Activated CD4-positive, alpha-beta memory T cell treated with anti-CD3 and anti-CD28 coated beads for 36 hours (primary cell): ENCODE measurements at places on chromosomes 6 and 20. TPM values are rescaled to one million over a fixed set of nuclear protein-coding genes. Genes with fewer than 3 reads are reported as not detected.

Gene SH3BGRL2
- total RNA-seq, result 0.05 TPM

Gene FAM83B
- total RNA-seq, result not detected

Gene SUN5
- not detected for total RNA-seq

GRCh38 chr20:22305381-22305780, 279.0 kb downstream of the FOXA2 start:
- no peaks in the 10 kb centered on the region for H3K27me3 ChIP-seq
- no peak for DNase-seq
- no peaks in the 10 kb centered on the region for H3K4me1 ChIP-seq
- H3K27ac ChIP-seq, result no peak overlapping the region

GRCh38 chr6:134575221-134575620, 257.3 kb upstream of the SGK1 start:
- no peaks in the 10 kb centered on the region for H3K27me3 ChIP-seq
- H3K36me3 ChIP-seq, result no peaks in the 10 kb centered on the region
- DNase-seq, result no peak
- no peak overlapping the region for H3K4me3 ChIP-seq
- no peak overlapping the region for H3K27ac ChIP-seq

DNA sequence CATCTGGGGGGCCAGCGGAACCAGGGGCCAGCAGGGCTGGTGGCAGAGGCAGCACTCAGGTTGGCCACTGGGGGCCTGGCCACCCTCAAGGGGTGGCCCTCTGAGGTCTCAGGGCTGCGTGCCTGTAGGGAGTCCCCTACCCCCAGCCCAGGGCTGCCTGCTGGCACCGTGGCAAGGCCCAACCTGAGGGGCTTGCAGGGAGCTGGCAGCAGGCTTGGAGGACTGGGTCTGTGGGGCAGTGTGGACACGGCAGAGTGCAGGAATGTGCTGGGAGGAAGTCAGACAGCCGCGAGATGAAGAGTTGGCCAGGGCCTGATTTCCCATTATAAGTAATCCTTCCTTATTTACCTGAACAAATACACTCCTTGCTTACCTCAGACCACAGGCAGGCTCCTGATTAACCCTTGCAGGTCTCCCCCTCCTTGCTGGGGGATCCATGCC, at the start of gene SPDEF:
Gene SPDEF, minus strand, starts transcription at position 299 of the 441 bp plus-strand sequence. CDS start 11,874 bp downstream, outside the sequence.
- no peaks in the 10 kb centered on the region for H3K36me3 ChIP-seq
- no peaks in the 10 kb centered on the region for H3K27me3 ChIP-seq
- H3K4me1 ChIP-seq, result peaks cover 10% of the 10 kb centered on the region
- no peak for DNase-seq

GRCh38 chr6:167742719-167743303, 83.9 kb upstream of the AFDN start:
- no peak for DNase-seq
- no peak overlapping the region for H3K27ac ChIP-seq
- H3K4me1 ChIP-seq, result no peaks in the 10 kb centered on the region
- H3K27me3 ChIP-seq, result peaks cover 8% of the 10 kb centered on the region
- no peak overlapping the region for H3K4me3 ChIP-seq

DNA sequence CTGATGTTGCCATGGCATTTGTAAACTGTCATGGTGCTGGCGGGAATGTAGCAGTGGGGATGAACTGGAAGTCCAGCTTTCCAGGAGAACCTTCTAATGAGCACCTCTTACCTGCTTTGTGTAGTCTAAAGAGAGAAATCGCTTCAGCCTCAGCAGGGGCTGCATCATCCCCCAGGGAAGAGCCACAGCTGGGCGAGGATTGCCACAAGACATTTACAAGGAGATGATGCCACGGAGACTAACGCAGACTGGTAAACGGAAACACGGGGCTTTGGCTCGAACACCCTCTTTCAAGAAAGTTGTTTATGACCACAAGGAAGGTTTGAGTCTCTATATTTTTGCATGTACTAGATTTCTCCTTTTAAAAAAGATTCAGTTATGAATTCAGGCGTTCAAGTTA, 72.9 kb downstream of the CDH26 start:
- H3K36me3 ChIP-seq, result peaks cover 2% of the 10 kb centered on the region
- H3K4me1 ChIP-seq, result no peaks in the 10 kb centered on the region
- no peak overlapping the region for H3K27ac ChIP-seq
- H3K4me3 ChIP-seq, result no peak overlapping the region

GRCh38 chr6:116512734-116513133, 1.3 kb downstream of the CALHM5 start:
- no peak for DNase-seq
- peaks cover 2% of the 10 kb centered on the region for H3K27me3 ChIP-seq
- H3K4me3 ChIP-seq, result no peak overlapping the region
- H3K4me1 ChIP-seq, result no peaks in the 10 kb centered on the region
- no peaks in the 10 kb centered on the region for H3K36me3 ChIP-seq

GRCh38 chr6:106039897-106040592, 46.1 kb upstream of the PRDM1 start:
- H3K27ac ChIP-seq, result no peak overlapping the region
- H3K4me1 ChIP-seq, result peaks cover 14% of the 10 kb centered on the region
- no peak for DNase-seq
- no peak overlapping the region for H3K4me3 ChIP-seq

GRCh38 chr6:33695451-33695887, 16.0 kb downstream of the UQCC2 start:
- H3K4me3 ChIP-seq, result no peak overlapping the region
- no peaks in the 10 kb centered on the region for H3K27me3 ChIP-seq
- no peak for DNase-seq
- peak overlapping the region; percentile 97 for H3K27ac ChIP-seq
- peaks cover 65% of the 10 kb centered on the region for H3K36me3 ChIP-seq
- H3K4me1 ChIP-seq, result peaks cover 84% of the 10 kb centered on the region
